ENCODE measurements at places on chromosomes 5 and 9. TPM values are rescaled to one million over a fixed set of nuclear protein-coding genes. Genes with fewer than 3 reads are reported as not detected.

The SLC46A2 gene
- 1.3 TPM for total RNA-seq

The STK32A gene
- total RNA-seq: 7.7 TPM

The PCDHGA11 gene
- 4.9 TPM for total RNA-seq

GRCh38 chr5:43017428-43017815 lies 22.7 kb downstream of the ANXA2R start:
- no peak for DNase-seq

GRCh38 chr5:2141254-2142000 lies 258.7 kb upstream of the IRX4 start:
- DNase-seq: no peak

DNA sequence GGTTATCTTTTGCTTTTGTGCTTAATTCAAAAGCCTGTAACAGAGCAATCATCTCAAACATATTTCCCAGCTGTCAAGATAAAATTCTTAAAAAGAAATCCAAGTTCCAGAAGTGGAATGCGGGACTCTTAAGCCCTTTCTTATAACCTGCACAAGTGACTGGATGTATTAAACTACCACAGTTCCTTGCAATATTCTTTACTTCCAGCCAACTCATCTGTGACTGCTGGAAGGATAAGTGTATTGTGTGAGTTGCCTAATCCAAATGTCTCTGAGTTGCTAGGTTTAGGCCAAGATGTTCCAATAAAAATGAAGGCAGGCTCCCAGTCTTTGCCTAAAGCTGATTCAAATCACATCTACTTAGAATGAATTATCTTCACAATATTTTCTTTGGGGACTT lies 159.2 kb upstream of the SLC24A2 start:
- DNase-seq: no peak

DNA sequence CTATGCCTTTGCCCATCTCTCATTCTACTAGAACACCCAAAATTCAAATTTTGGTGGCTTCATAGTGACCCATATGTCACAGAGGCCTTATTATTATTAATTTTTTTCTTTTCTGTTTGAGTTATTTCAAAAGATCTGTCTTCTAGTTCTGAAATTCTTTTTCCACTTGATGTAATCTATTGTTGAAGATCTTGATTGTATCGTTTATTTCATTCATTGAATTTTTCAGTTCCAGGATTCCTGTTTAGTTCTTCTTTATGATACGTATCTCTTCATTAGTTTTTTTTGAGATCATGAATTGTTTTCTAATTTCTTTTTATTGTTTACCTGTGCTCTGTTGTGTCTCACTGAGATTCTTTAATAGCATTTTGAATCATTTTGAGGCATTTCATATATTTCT lies 24.6 kb upstream of the APBA1 start:
- DNase-seq: no peak

The WHRN gene
- 3.0 TPM for total RNA-seq

DNA sequence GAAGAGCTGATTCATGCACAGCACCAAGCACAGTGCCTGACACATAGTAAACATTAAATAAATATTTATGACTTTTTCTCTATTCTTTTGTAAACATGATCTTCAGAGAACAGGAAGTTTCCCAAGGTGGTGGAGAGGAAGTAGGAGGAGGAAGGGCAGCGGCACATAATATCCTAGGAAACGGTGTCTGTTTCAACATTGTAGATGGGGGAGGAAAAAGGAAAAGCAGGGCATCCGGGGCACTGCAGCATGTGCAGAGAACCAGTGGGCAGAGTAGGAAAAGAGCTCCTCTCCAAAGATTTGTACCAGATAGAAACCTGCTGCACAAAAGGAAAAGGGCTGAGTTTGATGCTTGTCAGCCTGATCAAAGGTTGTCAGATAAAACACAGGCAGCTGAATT lies 421.7 kb upstream of the ZNF462 start:
- DNase-seq: no peak

- no peak for DNase-seq
These were observed 108.5 kb downstream of the GAS1 start for GRCh38 chr9:86838519-86839497.

The RANBP17 gene
- total RNA-seq: 4.0 TPM

GRCh38 chr5:88647901-88648300 lies 235.1 kb downstream of the MEF2C start:
- DNase-seq: no peak

- no peak for DNase-seq
These were observed 174.5 kb upstream of the KLF9 start for GRCh38 chr9:70588999-70589398.

DNA sequence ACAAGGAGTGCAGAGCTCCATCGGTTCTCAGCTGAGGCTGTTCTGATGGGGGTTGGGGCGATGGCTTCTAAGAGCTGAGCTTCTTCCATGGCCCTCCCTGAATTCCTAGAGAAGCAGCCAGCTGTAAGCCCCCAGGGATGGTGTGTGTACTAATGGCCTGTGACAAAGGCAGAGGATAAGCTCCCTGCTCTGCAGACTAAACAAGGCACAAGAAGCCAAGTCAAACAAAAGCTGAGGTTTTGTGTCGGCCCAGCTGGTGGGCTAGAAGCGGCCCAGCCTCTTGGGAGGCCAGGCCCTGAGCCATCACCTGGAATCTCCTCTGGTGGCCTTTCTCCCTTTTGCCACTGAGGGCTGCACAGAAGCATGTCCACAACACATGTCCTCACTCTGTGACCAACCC lies 75.0 kb upstream of the XPA start:
- DNase-seq: no peak

The FBXW5 gene
- total RNA-seq: 242 TPM

GRCh38 chr5:74491586-74491985 lies 148.9 kb downstream of the ENC1 start:
- no peak for DNase-seq

DNA sequence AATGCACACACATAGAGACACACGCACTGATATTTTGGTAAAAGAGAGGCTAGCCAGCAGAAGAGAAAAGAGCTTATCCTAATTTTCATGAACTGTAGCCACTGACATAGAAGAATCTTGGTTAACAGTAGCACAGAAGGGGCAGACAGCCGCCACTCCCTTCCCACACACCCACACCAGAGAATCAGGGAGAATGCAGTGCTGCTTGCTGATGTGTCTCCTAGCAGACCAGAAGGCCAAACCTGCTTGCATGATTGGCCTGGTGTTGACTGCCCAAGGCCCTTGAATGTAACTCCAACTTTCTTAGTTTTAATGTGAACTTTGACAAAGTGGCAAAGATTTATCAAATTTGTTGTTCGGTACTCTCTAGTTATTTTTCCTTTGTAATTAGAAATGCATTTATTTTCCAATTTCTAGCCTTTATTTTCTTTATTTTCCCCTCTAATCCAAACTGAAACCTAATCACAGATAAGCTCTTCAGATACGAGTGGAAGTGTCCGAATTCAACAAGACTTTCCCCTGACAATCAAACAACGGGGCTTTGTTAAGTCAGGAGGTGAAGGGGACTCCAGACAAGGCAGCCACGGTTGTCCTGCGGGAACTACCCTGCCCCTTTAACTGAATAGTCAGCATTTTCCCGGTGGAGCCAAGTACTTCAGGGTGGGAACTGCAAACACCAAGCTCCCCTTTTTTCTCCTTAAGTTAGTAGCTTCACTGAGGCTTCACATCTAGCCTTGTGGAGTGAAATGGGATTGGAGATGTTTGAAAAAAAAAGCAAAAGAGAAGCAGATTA lies 81.9 kb upstream of the CTSL start:
- DNase-seq: no peak

GRCh38 chr9:34338665-34339385 lies 9.5 kb downstream of the NUDT2 start:
- DNase-seq: no peak

DNA sequence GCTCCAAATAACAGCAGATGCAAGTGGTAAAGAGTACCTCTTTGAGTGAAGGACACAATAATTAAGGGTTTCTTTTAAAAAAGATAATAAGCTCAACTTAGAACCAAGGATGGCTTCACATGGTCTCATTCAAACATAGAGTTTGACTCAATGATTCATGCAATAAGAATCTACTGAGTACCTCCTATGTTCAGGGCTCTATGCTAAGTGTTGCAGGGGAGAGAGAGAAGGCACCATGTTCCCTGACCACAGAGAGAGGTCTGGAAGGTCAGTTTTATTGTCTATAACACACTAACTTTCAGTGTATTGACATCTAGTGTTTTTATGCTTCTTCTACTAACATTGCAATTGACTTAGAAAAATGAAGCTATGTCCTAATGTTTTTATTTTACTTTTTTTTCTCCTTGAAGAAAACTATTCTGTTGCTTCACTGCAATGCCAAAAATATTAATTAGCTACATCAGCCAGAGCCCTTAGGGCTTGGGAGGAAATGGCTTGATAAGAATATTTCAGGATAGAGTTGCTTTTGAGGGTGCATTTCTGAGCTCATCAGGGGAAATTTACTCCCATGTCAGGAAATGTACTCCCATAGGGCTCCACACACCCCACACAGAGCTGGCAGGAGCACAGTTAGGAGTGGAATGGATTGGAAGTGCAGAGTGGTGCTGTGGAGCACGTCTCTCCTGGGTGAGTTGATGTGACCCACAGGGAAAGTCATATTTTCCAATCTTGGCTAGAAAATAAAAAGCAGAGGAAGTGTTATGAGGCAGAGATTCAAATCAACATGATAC lies 106.6 kb downstream of the PDE8B start:
- no peak for DNase-seq

The PCDHA5 gene
- not detected for total RNA-seq

DNA sequence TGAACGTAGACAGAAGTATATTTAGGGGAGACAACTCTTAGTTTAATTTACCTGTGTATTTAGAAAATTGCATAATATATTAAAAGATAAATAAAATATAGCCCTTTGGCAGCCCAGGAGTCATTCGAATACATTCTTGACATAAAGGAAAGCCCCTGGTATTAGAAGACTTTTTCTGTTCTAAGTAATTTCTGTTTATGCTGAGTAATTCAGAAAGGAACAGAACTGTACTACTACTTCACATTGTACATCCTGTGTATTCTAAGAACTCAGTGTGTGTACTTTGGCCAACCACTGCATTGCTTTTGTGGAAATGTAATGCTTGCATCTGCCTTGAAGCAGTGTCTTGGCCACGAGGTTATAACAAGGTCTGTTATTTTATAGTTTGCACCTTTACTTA lies 136.4 kb downstream of the KDM4C start:
- no peak for DNase-seq

The CXCL14 gene
- 195 TPM for total RNA-seq

- DNase-seq: no peak
These were observed 36.2 kb downstream of the STC2 start for GRCh38 chr5:173291722-173292658.

The OTP gene
- not detected for total RNA-seq

The TMEM171 gene
- total RNA-seq: not detected

DNA sequence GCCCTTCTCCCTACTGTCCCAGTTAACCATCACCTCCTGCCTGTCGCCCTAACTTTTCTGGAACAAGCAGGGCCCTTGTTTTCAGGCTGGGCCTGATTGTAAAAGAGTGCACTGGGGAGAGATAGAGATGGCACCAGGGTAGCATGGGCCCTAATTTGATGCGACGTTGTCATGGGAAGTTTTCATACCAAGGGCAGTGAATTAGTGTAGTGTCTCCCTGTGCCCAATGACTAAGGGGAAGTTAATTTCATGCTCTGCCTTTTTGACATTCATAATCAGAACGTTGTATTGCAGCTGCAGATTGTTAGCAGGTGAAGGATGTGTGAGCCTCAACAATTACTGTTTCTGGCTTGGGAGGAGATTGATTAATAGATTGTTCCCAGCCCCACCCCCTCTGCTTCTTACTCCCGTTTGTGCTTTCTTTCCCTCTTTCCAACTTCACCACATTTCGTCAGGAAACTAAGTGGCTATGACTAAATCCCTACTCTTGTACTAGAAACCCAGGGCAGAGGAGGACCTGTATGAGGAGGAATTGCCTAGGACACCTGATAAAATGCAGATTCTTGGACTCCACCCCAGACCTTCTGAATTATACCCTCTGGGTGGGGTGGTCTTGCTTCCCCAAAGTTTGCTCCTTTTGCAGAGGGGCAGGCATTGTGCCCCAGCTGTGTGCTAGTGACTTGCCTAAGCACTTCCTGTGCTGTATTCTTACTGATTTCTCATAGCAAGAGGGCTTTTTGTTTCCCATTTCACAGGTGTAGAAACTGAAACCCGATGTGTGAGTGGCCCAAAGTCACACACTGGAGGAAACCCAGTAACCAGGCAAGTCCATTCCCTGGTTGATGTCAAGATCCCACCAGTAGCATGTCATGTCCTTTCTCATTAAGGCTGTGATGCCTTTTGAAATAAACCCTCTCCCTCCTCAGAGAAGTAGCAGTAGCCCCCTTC lies 56.3 kb downstream of the DAB2IP start:
- DNase-seq: no peak

GRCh38 chr5:89147031-89147430 lies 264.0 kb upstream of the MEF2C start:
- no peak for DNase-seq

- DNase-seq: no peak
These were observed 181.9 kb downstream of the ZNF462 start for GRCh38 chr9:107044872-107045271.

The LCN1 gene
- total RNA-seq: not detected

DNA sequence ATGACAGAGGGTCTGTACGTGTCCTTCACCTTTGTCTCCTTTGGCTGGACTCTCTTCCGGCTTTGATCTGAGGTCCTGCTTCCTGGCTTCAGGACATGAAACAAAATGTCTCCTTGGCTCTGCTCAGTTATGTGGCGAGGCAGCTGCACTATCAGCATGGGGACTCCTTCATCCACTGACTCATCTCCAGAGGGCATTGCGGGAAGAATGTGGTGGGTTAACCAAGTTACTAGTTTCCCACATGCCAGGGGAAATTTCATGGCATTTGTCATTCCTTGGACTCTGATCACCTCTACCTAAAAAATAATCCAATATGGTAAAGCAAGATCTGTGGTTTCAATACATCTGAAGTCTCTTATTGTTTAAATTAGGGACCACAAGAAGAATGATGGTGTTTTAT lies 259.7 kb downstream of the MED10 start:
- no peak for DNase-seq

The PITX1 gene
- total RNA-seq: not detected

The RNF183 gene
- total RNA-seq: not detected

The GPR150 gene
- not detected for total RNA-seq

The SOX30 gene
- total RNA-seq: not detected

GRCh38 chr5:156686380-156686779 lies 163.7 kb upstream of the PPP1R2B start:
- no peak for DNase-seq

DNA sequence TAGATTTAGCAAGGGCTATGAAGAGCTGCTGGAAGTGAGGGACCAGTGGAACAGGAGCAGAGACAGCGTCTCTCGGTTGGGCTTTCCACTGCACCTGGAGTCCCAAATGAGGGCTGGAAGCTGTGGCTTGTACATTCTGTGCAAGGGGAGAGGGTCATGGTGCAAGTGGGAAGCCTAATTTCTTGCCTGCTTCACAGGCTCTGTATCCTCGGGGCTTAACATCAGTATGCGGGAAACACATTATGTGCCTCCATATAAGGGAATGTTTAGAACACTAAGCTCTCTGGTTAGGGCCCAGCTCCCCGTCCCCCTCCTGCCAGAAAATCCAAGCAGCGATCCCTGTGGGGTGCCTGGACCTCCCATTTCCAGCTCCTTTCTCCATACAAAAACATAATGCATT lies 89.0 kb upstream of the NIPAL4 start:
- no peak for DNase-seq

The CRHBP gene
- 5.4 TPM for total RNA-seq
